ENCODE measurements at places on chromosomes 16 and 17.

GRCh38 chr17:29645515-29646051 is 22.9 kb upstream of the CORO6 start:
- H3K27ac ChIP-seq, result peak overlapping the region; percentile 64
- H3K4me1 ChIP-seq, result peaks cover 25% of the 10 kb centered on the region
- no peak overlapping the region for H3K4me3 ChIP-seq
- no peaks in the 10 kb centered on the region for H3K27me3 ChIP-seq
- peaks cover 5% of the 10 kb centered on the region for H3K36me3 ChIP-seq
- peak; percentile 93 for DNase-seq

- peak overlapping the region; percentile 88 for H3K4me3 ChIP-seq
- H3K27me3 ChIP-seq, result no peaks in the 10 kb centered on the region
- peak; percentile 85 for DNase-seq
- H3K36me3 ChIP-seq, result no peaks in the 10 kb centered on the region
- H3K27ac ChIP-seq, result peak overlapping the region; percentile 99
Measured at GRCh38 chr17:49193513-49194296, 16.7 kb downstream of the GNGT2 start.

DNA sequence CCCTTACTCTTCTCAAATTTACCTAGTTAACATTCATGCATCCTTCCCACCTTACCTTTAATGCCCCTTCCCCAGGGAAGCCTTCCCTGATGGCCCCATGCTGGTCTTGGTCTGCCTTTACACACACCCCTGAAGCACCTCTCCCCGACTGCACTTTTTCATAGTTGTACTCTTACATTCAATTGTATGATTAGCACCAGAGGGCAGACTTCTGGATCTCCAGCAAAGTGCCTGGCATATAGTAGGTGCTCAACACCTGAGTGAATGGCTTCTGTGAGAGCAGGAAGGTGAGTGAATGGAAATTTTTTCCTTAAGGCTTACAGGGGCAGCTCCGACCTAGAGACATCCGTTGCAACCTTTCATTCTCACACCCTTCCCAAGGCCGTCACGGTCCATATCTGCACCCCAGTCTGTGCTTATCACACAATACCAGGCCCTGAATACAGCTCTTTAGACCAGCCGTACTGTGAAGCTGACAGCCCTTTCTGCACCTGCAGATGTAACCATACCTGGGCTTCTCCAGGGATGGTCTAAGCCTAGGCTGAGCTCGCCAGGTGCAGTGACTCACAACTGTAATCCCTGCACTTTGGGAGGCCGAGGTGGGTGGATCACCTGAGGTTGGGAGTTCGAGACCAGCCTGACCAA is 4.4 kb downstream of the PGAP3 start:
- no peak for DNase-seq
- H3K36me3 ChIP-seq, result no peaks in the 10 kb centered on the region
- H3K4me3 ChIP-seq, result no peak overlapping the region
- no peaks in the 10 kb centered on the region for H3K27me3 ChIP-seq

DNA sequence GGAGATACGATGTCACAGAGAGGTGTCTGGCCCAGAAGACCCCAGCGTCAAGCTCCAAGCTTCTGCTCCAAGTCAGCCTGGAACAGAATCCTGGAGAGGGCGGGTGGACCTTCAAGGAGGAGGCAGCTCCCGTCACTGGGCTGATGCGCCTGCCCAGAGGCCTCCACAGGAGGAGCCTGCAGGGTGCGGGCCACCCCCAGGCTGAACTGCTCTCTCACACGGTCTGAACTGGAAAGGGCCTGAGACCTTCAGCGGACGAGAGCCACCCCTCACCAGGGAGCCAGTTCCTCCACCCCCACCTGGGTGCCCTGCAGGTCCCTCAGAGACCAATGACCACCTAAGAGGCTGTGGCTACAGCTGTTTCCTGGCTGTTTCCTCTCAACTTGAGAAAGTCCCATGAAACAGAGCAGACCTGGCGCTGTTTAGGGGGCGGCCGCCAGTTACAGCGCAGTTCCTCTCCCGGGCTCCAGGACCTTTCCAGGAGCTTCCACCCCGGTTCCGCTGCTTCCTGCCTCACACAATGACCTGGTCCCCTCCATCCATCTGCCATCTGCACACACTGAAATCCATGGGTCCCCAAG is 36.0 kb upstream of the KLHDC4 start:
- peaks cover 10% of the 10 kb centered on the region for H3K4me1 ChIP-seq
- no peaks in the 10 kb centered on the region for H3K36me3 ChIP-seq
- H3K27ac ChIP-seq, result no peak overlapping the region

GRCh38 chr17:28385406-28385805 is 13.9 kb downstream of the SARM1 start:
- H3K27ac ChIP-seq, result no peak overlapping the region
- DNase-seq, result no peak
- H3K36me3 ChIP-seq, result peaks cover 48% of the 10 kb centered on the region
- no peak overlapping the region for H3K4me3 ChIP-seq
- no peaks in the 10 kb centered on the region for H3K4me1 ChIP-seq

GRCh38 chr16:83270640-83271039 is 537.1 kb upstream of the HSBP1 start:
- no peaks in the 10 kb centered on the region for H3K36me3 ChIP-seq
- no peak overlapping the region for H3K4me3 ChIP-seq
- H3K27me3 ChIP-seq, result no peaks in the 10 kb centered on the region
- H3K27ac ChIP-seq, result no peak overlapping the region
- no peaks in the 10 kb centered on the region for H3K4me1 ChIP-seq
- DNase-seq, result no peak

- H3K4me1 ChIP-seq, result peaks cover 15% of the 10 kb centered on the region
- H3K36me3 ChIP-seq, result no peaks in the 10 kb centered on the region
- H3K27ac ChIP-seq, result no peak overlapping the region
- no peak for DNase-seq
- no peaks in the 10 kb centered on the region for H3K27me3 ChIP-seq
- no peak overlapping the region for H3K4me3 ChIP-seq
Measured at GRCh38 chr16:53932975-53933374, 229.0 kb downstream of the FTO start.

- no peak overlapping the region for H3K4me3 ChIP-seq
- H3K27me3 ChIP-seq, result no peaks in the 10 kb centered on the region
- H3K27ac ChIP-seq, result no peak overlapping the region
- no peaks in the 10 kb centered on the region for H3K36me3 ChIP-seq
Measured at GRCh38 chr17:80916246-80916645, 75.4 kb upstream of the CHMP6 start.

All from sigmoid colon (tissue), 7 donors.